Central memory CD4-positive, alpha-beta T cell (primary cell): ENCODE measurements at places on chromosomes 6 and 20.
A peak's percentile ranks its signal among the peaks of the same experiment; 100 is the strongest.

DNA sequence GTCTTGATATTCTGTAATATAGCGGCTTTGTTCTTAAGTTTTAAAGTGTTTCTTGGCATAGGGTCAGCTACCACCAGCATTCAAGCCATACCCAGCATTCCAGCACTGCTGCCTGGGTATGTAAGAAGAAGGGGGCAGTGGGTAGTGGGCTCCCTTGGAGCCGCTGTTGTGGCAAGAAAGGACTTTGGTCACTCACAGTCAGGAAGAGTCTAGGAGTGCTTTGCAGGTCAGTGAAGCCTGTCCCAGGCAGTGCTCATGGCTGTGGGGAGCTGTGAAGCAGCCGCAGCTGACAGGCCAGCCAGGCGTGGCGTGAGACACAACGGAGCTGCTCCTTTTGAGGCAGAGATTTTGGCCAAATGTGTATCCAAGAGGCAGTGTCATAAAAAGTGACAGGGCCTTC lies 512.0 kb downstream of the CDKAL1 start:
- no peak for DNase-seq

DNA sequence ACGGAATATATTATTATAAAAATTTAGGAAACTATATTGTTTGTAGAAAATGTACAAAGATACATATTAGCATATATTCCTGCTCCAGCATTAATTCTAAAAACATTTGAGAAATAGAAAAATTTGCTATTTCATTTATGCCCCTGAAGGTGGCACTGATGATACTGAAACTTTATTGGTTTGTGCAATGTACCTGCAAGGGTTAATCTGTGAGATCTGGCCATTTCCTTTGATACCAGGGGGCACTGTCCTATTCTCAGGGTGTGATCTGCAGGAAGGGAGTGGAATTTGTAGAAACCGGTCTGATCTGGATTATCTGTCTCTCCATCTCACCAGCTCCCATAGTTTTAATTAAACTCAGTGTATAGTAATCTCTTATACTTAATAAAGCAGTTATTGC lies 625.1 kb upstream of the IMPG1 start:
- DNase-seq = no peak

- DNase-seq = no peak
These were observed 164.4 kb upstream of the QKI start for GRCh38 chr6:163250116-163250515.

GRCh38 chr6:121810158-121811032 lies 374.9 kb downstream of the GJA1 start:
- DNase-seq = no peak

DNA sequence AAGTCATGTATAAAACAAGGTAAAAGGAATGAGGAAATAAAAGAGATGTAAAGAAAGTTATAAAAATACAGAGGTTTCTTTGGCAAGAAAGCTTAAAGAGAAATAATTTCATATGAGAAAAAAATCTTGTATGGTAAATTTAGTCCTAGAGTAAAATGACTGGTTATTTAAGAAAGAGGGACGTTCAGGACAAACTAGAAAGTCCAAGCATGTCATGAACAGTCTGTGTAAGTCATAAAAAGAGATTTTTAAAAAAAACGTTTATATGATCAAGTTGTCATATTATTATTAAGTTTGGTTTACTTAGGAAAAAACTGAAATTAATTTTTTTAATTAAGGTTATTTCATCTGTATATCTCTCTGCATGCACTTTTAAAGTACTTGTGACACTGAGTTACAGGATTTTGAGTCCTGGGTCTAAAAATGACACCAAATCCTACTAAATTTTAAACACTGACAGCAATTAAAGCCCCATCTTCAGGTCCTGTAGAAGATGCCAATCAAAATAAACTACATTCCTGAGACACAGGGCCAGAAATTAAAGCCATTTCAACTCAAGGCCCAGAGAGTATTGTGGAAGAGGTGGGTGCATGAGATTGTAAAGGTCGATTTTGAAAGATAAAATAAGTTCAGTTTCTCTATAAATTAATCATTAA lies 62.4 kb downstream of the AGPAT4 start:
- DNase-seq = no peak

- DNase-seq = no peak
These were observed 99.5 kb downstream of the KCNQ5 start for GRCh38 chr6:72721346-72721745.

DNA sequence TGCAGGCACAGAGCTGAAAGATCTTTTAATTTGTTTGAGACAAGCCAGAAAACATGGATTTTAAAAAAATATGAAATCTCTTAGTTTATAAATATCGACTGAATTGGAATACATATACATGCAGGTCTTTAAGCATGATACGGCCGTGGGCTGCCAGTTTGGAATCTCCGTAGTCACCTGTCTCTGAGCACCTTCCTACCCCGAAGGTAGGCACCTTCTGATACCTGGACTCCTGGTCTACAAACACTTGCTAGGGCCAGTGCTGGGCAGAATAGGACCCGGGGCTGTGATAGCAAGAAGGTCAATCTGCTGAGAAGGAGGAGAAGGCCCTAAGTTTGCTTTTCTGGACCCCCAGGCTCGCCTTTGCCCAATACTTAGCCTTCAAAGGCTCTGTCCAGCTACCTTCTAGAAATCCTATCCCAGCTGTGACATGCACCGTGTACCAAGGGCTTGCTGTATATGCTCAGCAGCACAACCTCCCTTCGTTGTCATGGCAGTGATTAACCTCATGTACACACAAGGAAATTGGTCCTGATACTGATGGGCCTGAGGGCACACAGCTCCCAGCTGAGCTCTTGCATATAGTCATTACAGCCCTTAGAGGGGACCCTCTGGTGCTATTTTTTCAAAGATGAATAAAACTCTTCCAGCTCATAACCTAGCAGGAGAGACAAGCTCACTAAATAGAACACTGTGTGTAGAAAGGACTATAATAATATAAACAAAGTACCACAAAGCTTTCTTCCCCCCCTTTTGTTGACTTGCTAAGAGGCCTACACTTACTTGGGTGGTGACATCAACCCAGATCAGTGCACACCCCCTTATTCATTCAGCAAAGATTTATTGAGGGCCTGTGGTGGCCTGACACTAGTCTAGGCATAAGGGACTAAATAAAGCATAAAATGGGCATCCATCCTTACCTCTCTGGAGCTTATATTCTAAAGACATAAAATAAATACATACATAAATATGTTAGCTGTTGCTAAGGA lies 17.7 kb downstream of the SNPH start:
- no peak for DNase-seq

- DNase-seq = no peak
These were observed 95.5 kb downstream of the PREX1 start for GRCh38 chr20:48732081-48732829.

- peak; percentile 57 for DNase-seq
These were observed 43.6 kb downstream of the C6orf15 start for GRCh38 chr6:31068669-31069340.

GRCh38 chr20:36777167-36777566 lies 3.6 kb upstream of the DSN1 start:
- no peak for DNase-seq

- DNase-seq = no peak
These were observed 47.5 kb downstream of the PIGU start for GRCh38 chr20:34629342-34629741.

GRCh38 chr6:49582529-49582928 lies 32.1 kb downstream of the C6orf141 start:
- DNase-seq = no peak

- no peak for DNase-seq
These were observed 57.2 kb downstream of the IL20RA start for GRCh38 chr6:136987526-136987925.

- no peak for DNase-seq
These were observed 28.8 kb upstream of the SYNJ2 start for GRCh38 chr6:157952861-157953351.

GRCh38 chr20:33676121-33676520 lies 1.9 kb upstream of the NECAB3 start:
- DNase-seq = no peak

DNA sequence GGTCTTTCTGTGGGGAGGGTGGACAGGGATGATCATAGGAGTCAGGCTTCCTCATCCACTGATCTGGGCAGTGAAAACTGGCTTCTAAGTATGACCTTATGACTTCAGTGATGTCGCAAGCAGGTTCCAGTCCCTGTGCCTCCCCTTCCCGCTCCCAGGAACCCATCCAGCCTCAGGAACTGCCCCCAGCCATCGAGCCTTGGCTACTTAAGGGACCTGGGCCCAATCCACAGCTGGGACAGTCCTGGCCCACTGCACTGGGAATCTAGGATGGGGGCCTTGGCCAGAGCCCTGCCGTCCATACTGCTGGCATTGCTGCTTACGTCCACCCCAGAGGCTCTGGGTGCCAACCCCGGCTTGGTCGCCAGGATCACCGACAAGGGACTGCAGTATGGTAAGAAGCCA lies at the start of gene LBP:
Gene LBP (plus strand): TSS at position 236 of the 405 bp plus-strand sequence. CDS start 35 bp downstream, at position 271.
- DNase-seq = no peak

- no peak for DNase-seq
These were observed 29.6 kb downstream of the NPEPL1 start for GRCh38 chr20:58721951-58722778.

DNA sequence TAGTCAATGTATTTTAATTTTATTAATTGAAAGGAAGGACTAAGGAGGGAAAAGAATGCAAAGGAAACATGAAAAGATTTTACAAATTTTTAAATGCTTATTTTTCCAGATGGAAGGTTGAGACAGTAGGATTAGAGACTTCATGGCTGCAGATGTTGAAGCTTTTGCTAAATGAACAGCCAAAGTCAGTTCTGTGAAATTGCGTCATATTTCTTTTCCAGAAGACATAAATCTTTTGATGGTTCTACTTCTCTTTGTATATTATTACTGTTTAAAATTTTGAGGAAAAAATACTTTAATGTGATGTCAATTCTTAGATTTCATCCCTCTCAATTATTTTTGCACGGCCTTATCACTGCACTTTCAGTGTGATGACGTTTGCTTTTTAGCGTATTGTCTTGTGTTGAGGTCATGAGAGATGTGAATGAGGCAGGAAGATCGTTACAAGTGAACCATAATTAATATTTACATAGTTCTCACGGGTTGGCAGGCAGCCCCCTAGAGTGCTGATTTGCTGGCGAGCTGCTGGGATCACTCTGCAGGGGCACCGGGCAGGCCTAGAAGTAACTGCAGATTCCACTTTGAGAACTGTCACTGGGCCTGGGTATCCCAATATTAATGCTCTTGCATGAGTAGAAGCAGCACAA lies 158.1 kb downstream of the TBXT start:
- no peak for DNase-seq

DNA sequence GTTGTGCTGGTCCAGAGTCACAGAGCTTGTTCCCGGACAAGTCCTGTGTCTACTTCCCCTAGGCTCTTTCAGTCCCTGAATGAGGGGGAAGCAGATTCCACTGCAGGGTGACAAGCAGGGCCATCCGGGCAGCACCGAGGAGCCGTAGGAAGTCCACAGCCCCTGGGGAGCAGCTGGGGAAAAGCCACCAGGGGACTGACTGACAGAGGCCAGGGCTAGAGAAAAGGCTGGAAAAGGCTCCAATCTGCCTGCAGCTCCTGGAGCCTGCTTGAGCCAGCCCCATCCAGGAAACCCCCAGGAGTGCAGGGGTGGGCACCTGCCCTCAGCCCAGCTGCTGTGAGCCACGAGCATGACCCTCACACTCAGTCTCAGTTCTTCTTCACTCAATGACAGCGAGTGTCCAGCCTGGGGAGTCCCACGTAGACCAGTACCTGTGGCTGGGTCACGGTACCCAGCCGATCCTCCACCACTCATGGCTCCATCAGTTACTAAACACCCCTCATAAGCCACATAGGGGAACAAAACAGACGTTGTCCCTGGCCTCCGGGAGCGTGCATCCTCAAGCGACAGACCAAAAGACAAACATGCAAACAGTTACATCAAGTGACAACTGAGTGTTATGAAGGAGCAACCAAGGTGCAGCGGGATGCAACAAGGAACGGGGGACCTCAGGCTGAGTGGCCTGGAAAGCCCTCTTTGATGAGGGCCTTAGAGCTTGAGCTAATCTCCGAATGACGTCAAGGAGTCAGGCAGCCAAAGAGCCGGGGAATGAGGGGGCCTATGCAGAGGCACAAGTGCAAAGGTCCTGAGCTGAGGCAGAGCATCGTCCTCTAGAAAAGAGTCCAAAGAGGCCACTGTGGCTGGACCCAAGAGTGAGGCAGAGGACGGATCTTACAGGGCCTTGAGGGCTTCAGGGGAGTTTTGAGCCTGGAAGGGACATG lies 24.8 kb upstream of the VSTM2L start:
- DNase-seq = no peak

- no peak for DNase-seq
These were observed 87.3 kb downstream of the TOX2 start for GRCh38 chr20:44001667-44002596.

- DNase-seq = no peak
These were observed 30.2 kb downstream of the TRAM2 start for GRCh38 chr6:52546678-52547077.

DNA sequence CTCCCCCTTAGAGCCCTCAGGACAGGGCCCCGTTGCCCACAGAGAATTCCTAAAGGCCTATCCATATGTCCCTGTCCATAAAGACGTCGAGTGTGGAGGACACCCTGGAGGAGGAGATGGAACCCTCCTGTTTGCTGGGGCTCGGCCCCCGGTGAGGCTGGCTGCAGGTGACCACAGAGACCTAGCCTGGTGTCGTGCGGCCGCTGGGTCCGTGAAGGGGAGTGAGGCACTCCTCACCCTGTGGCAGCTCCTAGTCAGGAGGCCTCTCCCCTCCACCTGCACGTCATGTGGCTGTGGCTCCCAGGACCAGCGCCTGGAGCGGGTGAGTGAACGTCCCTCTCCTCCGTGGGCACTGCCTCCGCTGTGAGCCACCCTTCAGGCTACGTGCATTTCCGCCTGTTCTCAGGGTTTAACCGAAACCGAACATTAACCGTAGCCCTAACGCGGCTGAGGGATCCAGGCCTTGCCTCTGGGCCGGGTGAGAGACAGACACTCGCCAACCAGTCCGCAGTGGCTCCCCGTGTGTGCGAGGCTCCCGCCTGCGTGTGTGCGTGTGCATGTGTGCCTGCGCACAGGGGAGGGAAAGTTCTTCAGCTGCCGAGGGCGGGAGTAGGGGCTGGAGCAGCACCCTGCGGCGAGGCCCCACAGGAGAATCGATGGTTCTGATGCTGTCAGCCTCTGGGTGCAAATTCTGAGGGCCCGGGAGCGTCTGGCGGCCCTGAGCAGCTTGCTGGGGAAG lies 5.9 kb upstream of the TCEA2 start:
- DNase-seq = no peak

GRCh38 chr6:160034036-160034930 lies 65.4 kb downstream of the IGF2R start:
- DNase-seq = no peak

- no peak for DNase-seq
These were observed 25.8 kb upstream of the ADGRF5 start for GRCh38 chr6:46947497-46947896.
